ENCODE measurements at places on chromosomes 1 and 21.

DNA sequence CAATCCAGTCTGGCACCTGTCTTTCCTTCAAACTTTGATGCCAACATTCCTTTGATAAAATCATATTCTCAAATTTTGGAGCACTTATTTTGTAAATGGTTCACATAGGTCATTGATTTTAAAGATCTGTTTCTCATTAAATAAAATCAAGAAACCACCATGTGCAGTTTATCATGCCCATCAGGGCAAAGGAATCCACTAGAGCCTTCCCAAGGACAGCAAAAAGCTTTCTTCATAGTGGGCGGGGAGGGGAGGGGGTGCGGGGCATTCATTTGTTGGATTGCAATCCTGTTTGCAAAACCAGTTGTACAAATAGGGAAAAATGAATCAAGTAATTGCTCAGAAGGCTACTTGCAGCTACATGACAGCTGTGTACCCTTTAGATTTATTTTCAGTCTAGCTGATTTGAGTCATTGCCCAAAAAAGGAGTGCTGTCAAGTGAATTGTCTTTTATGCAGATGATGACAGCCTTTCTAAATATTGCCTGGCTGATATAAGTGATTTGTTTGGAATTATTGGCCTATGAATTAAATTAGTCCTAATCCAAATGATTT lies 23.0 kb downstream of the LRRC8B start:
- DNase-seq: no peak

DNA sequence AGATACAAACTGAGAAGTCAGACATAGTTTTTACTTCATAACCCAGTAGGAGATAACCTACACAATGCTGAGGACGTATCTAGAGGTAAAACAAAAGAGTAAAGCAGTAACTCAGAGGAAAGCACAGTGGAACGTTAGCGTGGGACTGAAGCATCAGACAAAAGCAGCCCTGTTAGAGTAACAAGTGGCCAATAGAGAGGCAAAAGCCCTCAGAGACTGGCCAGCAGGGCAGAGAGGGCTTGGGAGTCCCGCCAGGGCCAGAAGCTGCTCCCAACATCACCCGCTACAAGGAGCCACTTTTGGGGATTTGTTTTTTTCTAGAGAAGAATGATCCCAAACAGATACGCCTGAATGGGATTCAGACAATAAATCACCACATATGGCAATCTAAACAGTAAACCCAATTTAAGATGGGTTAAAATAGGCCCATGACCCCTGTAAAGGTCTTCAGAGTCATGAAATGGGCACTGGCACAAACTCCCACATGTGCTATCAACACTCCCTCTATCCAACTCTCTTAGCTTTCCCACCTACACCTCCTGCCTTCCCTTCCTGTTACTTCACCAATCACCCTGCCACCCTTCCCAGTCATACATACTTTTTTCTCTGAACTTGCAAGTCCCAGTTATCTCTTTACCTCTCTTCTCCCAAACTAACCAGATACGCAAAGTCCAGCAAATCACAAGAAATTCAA lies 17.2 kb downstream of the TADA1 start:
- no peak for DNase-seq

DNA sequence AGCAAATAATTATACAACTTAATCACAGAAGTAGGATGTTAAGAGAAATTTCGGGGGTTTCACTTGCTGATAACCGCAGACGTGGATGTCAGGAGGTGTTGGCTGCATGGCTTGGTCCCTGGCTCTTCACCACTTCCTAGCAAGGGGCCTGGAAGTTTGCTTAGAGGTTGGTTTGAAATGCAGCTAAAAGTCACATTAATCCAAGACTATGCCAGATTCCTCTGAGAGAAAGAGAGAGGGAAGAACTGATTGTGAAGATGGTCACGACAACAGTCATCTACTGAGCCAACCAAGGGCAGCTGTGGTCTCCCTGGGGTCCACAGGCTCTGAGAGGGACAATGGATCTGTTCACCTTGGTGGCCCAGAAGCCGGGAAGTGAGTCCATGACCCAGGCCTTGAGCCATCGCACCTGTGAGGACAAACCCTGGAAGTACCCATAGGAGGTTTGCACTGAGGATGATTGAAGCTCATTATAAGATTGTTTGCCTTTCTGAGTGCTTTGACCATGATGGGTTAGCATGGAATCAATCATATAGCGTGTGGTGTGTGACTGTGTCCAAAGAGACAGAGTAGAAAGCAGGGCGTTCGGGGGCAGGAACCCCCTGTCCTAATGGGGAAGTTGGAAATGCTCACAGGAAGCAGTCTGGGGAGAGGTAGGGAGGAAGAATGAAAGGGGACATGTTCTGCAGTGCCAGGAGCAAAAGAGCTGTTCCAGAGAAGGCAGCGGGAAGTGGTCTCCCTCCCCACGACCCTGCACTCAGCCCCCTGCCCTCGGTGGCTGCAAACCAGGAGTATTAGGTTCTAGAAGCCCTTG lies 47.1 kb downstream of the UMODL1 start:
- DNase-seq: no peak

GRCh38 chr1:201606096-201606495 lies 67.2 kb downstream of the NAV1 start:
- no peak for DNase-seq

DNA sequence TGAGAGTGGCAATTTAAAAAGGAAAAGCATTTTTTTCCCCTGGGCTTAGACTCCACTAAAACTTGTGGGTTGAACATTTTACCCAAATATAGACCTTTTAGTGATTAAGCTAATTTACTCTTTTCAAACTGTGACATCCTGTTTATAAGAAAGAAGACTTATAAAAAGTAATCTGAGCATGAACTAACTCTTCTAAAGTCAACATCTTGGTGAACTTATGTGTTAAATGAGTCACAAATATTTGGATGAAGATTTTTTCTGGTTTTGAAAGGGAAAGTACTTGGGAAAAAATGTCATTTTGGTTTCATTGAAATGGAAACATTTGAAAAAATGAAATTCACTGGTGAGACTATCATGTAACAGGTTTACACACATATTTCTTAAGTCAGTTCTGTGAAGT lies 109.8 kb downstream of the KCNK2 start:
- no peak for DNase-seq

- no peak for DNase-seq
Observed at GRCh38 chr1:111729271-111729921, 9.8 kb downstream of the INKA2 start.

DNA sequence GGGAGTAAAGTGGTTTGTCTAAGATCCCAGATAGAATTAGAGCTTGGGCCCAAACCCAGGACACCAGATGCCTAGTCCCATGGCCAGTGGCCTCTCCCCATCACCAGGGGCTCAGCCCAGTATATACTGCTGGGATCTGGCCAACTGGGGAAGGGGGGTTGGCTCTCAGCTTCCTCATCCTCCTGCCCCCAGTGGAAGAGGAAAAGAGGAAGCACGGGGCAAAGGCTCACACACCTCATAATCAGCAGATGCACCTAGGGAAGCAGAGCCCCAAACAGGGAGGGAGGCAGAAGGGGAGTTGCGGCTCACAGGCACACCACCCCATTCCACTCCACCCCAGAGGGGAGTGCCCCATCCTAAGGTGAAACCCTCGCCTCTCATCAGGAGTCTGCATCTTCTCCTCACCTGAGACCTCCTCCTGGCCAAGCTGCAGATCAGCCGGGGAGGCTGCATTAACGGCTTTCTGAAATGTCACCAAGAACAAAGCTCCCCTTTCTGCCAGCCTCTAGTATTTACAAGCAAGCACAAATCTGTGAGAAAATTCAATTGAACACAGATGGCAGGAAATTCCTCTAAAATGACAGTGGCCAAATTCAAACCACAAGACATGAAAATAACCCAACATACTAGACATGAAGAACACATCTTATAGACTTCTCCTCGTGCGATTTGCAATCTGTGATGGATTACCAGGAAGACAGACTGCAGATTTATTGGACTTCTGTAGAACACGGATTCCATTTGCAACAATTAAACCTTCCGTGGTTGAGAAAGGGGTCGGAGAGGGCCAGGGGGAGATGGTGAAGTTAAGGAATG lies 82.8 kb downstream of the GLIS1 start:
- DNase-seq: no peak

DNA sequence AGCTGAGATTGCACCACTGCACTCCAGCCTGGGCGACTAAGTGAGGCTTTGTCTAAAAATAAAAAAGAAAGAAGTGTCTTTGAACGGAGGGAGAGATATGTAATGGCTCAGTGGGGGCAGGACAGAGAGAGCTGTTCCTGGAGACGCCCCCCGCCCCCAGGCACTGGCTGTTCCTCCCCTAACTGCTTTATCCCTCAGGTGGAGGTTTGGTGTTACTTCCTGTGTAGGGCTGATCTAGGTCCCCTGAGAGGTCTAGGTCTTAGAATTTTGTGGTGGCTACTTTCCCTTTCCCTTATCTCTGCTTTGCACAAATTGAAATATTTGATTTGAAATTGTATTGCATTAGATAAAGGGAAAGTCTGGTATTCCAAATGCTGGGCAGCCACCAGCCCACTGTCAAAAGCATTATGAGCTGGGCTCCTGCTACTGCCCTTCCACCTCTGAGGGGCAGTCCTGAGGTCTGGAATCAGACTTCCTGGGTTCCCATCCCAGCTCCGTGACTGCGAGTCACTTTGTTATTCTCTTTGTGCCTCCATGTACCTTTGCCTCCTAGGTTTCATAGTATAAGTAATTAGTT lies 134.8 kb upstream of the KIF26B start:
- no peak for DNase-seq

DNA sequence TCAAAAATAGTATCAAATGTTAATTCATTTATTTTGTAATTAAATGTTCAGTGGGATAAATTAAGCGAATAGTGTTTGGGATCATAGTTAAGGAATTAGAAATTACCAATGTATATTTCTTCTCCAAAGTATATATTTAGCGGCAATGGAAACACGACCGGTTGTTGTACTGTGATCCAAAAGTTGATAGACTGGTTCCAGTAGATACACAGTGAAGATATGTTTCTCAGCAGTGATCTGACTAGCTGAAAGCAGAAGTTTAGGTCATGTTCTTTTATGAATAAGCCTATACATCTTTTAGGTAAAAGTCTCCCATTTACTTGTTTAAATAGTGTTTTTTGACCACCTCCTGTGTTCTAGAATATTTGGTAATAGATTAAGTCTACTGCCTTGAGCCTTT lies 8.8 kb downstream of the USP16 start:
- no peak for DNase-seq

- DNase-seq: no peak
Observed at GRCh38 chr1:188652678-188653077, 1823.9 kb downstream of the PLA2G4A start.

- no peak for DNase-seq
Observed at GRCh38 chr1:200793677-200794076, 55.0 kb downstream of the CAMSAP2 start.

DNA sequence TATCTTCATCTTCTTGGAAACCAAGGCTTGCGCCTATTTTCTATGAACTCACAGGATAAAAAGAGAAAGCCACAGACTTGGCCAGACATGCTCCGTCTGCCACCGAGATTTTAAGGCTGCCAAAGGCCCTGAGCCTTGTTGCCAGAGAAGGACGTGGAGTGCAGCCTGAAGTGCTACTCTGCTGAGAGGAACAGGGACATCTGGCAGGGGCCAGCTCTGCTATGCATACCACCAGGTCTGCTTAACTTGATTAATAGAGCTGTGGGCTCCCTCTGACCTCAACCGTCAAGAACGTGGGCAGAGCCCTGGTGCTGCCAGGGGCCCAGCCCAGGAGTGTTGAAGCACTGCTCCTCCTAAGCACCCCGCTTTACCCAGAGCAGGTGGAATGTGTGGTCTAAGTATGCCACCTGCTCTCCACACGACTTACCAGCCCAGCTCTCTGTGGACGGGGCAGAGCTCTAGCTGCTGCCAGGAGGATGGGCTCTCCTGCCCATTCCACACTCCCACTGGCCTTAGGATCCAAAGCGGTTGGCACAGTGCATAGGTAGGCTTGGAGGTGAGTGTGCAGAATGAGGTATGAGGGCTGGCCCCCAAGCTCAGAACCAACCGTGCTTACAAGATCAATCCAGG lies 10.6 kb downstream of the HCRTR1 start:
- no peak for DNase-seq

DNA sequence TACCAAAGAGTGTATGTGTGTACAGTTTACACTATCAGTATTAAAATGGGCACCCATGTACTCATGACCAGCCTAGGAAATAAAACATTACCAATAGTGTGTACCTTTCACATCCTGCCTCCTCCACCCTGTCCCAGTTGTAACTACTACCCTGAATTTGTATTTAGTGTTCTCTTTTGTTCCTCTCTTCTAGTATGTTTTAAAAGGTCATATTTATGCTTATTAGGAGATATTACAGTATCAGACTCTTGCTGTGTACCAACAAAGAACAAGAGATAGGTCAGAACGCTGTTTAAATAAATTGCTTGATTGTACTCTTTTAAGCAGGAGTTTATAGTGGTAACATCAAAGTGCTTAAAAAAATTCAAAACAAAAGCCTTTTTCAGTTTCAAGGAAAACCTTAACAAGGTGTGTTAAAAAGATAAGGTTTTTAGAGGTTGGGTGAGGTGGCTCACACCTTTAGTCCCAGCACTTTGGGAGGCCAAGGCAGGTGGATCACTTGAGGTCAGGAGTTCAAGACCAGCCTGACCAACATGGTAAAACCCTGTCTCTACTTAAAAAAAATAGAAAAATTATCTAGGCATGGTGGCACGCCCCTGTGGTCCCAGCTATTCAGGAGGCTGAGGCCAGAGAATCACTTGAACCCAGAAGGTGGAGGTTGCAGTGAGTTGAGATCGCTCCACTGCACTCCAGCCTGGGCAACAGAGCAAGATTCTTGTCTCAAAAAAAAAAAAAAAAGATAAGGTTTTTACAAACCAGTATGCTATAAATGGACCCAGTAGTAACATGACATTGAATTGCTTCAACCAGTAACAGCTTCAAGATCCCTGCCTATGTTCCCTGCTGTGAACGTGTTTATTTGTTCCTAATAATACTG lies 35.9 kb downstream of the MPZL1 start:
- DNase-seq: no peak

- DNase-seq: no peak
Observed at GRCh38 chr1:147473733-147474049, 67.6 kb upstream of the BCL9 start.

DNA sequence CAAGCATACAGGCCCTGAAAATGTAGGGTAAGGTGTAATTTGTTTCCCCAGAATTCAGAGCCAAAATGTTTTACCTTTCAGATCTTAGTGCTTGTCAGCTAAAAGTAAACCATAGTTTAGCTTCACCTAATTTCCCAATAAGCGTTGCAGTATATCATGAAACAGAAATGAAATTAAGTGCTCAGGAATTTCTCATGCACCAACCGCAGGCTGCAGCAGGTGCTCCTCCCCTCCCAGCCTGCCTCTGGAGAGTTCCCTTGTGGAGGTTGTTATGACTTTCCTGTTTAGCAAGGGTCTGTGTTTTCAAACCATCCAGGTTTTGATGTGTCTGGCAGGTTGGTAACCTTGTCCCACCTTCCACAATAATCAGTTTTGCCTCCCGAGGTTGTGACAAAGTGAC lies 118.5 kb downstream of the HLX start:
- DNase-seq: no peak

GRCh38 chr1:206651958-206652890 lies 16.9 kb downstream of the DYRK3 start:
- DNase-seq: no peak

DNA sequence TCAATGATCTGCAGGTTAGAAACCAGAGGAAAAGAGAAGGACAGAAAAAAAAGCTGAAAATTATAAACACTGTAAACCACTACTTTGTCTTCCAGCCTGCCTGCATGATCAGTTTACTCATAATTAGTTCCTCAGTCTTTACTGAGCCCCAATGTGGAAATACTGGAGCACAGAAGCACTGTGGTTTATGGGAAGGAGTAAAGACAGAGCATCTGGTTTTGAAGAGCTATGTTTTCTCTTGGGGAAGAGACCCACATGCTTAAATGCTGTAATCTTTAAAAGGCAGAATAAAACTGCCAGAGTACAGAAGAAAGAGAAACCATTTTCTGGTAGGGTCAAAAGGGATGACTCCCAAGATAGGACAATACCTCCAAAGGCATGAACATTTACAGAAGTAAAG lies 159.0 kb upstream of the ZNHIT6 start:
- DNase-seq: no peak
